Ascending aorta (tissue), 2 donors: ENCODE measurements at places on chromosomes 11 and 22.

- peaks cover 25% of the 10 kb centered on the region for H3K4me1 ChIP-seq
- no peak overlapping the region for H3K4me3 ChIP-seq
- H3K27ac ChIP-seq: no peak overlapping the region
- no peaks in the 10 kb centered on the region for H3K27me3 ChIP-seq
- no peaks in the 10 kb centered on the region for H3K36me3 ChIP-seq
Measured at GRCh38 chr11:45087086-45087899, 59.1 kb upstream of the PRDM11 start.

DNA sequence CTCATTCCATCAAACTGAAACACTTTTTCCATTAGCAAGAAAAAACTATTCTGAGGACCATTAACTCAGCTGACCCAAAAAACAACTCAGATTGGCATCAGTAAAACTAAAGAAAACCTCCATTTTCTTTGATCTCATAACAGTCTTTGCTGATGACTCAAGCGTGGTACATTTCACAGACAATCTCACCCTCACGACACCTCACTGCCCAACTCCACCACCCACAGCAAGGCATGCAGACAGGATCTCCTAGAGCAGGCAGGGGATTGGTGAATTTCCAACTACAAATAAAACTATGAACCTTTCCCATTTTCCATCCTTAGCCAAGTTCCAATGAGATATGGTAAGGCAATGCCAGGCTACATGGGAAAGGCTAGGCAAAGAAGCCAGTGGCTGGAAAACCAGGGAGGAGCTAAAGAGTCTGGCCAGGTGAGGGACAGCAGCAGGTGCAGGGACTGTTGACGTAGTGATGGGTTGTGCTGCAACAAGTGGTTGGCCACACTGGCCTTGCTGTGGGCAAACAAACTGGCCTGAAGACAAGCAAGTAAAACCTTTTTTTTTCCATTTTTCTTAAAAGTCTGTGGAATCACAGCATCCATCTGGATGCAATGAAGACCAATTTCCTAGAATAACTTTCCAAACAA lies 97.2 kb downstream of the SERGEF start:
- no peak for DNase-seq
- no peaks in the 10 kb centered on the region for H3K27me3 ChIP-seq
- H3K27ac ChIP-seq: no peak overlapping the region
- no peak overlapping the region for H3K4me3 ChIP-seq

DNA sequence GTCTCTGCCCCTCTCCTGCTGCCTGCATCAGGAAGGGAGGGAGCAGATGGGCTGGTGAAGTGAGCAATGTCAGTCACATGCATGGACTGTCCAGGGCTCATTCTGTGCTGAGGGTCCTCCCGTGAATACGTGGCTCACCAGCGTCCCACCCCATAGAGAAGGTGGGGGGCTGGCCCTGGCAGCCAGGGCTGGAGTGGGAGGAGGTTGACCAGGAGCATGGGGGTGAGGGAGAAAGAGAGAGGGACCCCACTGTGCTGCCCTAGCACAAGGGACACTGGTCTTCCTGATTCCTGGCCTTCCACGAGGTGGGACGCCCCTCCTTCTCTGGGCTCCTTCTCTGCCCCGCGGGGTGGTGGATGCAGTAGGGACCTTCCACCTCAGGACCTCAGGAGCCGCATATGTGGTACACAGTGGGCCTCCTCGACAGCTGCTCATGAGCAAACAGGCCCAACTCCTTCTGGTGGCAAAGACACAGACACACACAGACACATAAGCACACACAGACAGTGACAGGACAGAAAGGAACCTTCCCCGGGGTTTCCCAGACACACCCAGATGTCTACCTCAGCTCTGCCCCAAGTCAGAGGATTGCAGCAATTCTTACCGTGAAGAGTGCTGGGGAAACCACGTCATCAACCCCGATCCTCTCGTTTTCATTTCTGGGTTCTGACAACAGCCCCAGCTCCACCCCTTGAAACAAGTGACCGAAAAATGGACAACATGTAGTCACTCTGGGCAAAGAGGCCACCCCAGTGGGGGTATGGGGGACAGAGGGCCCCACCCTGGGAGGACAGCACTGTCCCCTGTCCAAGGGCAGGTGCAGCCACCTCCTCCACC lies 3.6 kb upstream of the APOBEC3A start:
- H3K4me3 ChIP-seq: no peak overlapping the region
- H3K4me1 ChIP-seq: no peaks in the 10 kb centered on the region
- H3K36me3 ChIP-seq: no peaks in the 10 kb centered on the region
- no peak for DNase-seq
- H3K27me3 ChIP-seq: no peaks in the 10 kb centered on the region
- no peak overlapping the region for H3K27ac ChIP-seq

- no peak for DNase-seq
- no peak overlapping the region for H3K27ac ChIP-seq
- H3K4me1 ChIP-seq: peaks cover 28% of the 10 kb centered on the region
- H3K36me3 ChIP-seq: peaks cover 49% of the 10 kb centered on the region
- no peak overlapping the region for H3K4me3 ChIP-seq
Measured at GRCh38 chr22:35318346-35319215, 18.9 kb downstream of the TOM1 start.

DNA sequence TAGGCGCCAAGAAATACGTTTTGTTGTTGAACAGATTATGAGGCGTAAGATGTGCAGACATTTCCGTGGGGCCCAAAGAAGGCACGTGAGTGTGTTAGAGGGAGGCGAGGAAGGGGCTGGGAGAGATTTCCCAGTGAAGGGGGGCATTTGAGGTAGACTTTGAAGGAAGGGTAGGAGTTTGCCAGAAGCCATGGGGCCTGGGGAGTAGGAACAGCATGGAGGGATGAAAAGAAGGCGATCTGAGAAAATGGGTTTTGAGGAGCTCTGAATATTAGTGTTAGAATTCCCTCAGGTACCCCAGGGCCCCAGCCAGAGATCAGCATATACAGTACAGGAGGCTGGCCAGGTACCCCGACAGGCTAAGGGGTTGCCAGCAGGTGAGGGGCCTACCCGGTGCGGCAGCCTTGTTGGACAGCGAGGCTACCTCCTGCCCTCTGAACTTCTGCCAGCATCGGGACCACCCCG lies 414 bp upstream of the MIEF1 start:
- peaks cover 27% of the 10 kb centered on the region for H3K36me3 ChIP-seq
- no peaks in the 10 kb centered on the region for H3K27me3 ChIP-seq
- H3K4me3 ChIP-seq: peak overlapping the region; percentile 96
- no peak for DNase-seq
- peaks cover 19% of the 10 kb centered on the region for H3K4me1 ChIP-seq

- H3K27me3 ChIP-seq: no peaks in the 10 kb centered on the region
- H3K36me3 ChIP-seq: no peaks in the 10 kb centered on the region
- DNase-seq: no peak
- H3K27ac ChIP-seq: no peak overlapping the region
- H3K4me1 ChIP-seq: no peaks in the 10 kb centered on the region
Measured at GRCh38 chr11:103633068-103633788, 403.2 kb upstream of the DDI1 start.

- no peak overlapping the region for H3K4me3 ChIP-seq
- H3K27me3 ChIP-seq: no peaks in the 10 kb centered on the region
- peak overlapping the region; percentile 52 for H3K27ac ChIP-seq
- DNase-seq: no peak
- H3K36me3 ChIP-seq: peaks cover 9% of the 10 kb centered on the region
Measured at GRCh38 chr11:121625777-121626506, 173.2 kb upstream of the SORL1-AS1 start.

DNA sequence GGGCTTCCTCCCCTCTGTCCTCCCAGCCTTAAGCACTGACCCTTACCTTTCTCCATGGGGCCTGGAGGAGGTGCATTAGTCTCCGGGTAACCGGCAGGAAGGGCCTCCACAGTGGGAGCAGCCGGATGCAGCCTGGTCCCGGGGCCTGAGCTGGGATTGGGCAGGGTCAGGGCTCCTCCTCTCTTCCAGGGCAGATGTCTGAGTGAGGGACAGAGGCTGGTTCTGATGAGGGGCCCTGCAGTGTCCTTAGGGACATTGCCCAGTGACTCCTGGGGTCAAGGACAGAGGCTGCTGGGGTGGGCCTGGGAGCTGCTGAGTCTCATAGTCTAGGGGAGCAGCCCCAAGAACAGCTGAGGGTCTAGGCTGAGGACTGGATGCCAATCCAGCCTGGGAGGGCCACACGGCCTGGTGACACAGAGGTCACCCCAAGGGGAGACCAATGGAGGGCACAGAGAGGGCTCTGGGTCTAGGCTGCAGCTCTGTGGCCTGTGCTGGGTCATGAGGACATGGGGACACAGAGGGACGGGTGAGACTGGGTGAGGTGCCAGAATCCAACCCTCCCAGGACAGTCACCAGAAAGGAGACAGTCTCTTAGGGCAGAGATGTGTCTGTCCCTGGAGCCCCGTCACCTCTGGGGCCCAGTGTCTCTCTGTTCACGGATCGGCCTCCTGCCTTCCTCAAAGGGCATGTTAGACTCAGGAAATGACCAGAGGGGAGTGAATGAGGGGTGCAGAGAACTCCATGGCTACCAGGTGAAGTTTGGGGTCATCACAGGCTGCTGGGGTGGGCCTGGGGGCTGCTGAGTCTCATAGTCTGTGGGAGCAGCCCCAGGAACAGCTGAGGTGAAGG lies 6.5 kb downstream of the IGLL5 start:
- H3K27me3 ChIP-seq: no peaks in the 10 kb centered on the region
- H3K4me3 ChIP-seq: no peak overlapping the region
- no peaks in the 10 kb centered on the region for H3K36me3 ChIP-seq
- no peaks in the 10 kb centered on the region for H3K4me1 ChIP-seq
- H3K27ac ChIP-seq: no peak overlapping the region

GRCh38 chr11:72719551-72719950 lies 32.7 kb downstream of the ARAP1 start:
- peaks cover 13% of the 10 kb centered on the region for H3K4me1 ChIP-seq
- H3K36me3 ChIP-seq: peaks cover 3% of the 10 kb centered on the region
- no peak overlapping the region for H3K4me3 ChIP-seq

- no peaks in the 10 kb centered on the region for H3K36me3 ChIP-seq
- no peak overlapping the region for H3K4me3 ChIP-seq
- no peaks in the 10 kb centered on the region for H3K4me1 ChIP-seq
Measured at GRCh38 chr22:21070690-21071615, 25.2 kb downstream of the LRRC74B start.

DNA sequence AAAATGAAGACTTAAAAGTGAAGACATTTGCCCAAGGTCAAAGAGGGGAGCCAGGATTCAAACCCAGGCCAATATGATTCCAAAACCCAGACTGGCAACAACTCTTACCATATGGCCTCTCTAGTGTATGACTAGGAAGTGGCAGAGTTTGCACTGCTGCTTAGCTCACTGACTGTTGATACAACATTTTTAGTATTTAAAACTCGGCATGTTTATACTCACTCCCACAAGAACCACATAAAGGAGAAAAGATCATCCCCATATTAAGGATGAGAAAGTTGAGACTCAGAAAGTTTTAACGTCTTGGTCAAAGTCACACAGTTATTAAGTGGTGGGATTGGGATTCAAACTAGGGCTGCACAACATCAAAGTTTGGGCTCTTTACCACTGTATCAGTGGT lies 81.7 kb downstream of the CCDC34 start:
- H3K4me1 ChIP-seq: peaks cover 9% of the 10 kb centered on the region
- H3K27ac ChIP-seq: peak overlapping the region; percentile 41
- DNase-seq: no peak
- no peak overlapping the region for H3K4me3 ChIP-seq
- H3K36me3 ChIP-seq: no peaks in the 10 kb centered on the region
- no peaks in the 10 kb centered on the region for H3K27me3 ChIP-seq

- peaks cover 71% of the 10 kb centered on the region for H3K36me3 ChIP-seq
- no peak for DNase-seq
- H3K4me3 ChIP-seq: no peak overlapping the region
- H3K27me3 ChIP-seq: no peaks in the 10 kb centered on the region
Measured at GRCh38 chr11:34146411-34146810, 41.0 kb downstream of the NAT10 start.

GRCh38 chr11:34311126-34311525 lies 46.7 kb downstream of the ABTB2 start:
- no peaks in the 10 kb centered on the region for H3K27me3 ChIP-seq
- no peak overlapping the region for H3K4me3 ChIP-seq
- H3K36me3 ChIP-seq: no peaks in the 10 kb centered on the region
- peaks cover 3% of the 10 kb centered on the region for H3K4me1 ChIP-seq
- DNase-seq: no peak

- peaks cover 3% of the 10 kb centered on the region for H3K4me1 ChIP-seq
- no peaks in the 10 kb centered on the region for H3K36me3 ChIP-seq
- no peak for DNase-seq
- no peaks in the 10 kb centered on the region for H3K27me3 ChIP-seq
- H3K27ac ChIP-seq: no peak overlapping the region
Measured at GRCh38 chr22:42431401-42432019, 693 bp downstream of the NFAM1 start.

GRCh38 chr11:124896821-124897391 lies 759 bp downstream of the ROBO4 start:
- peak; percentile 62 for DNase-seq
- H3K27me3 ChIP-seq: no peaks in the 10 kb centered on the region
- peak overlapping the region; percentile 50 for H3K27ac ChIP-seq
- no peaks in the 10 kb centered on the region for H3K36me3 ChIP-seq
- no peaks in the 10 kb centered on the region for H3K4me1 ChIP-seq

GRCh38 chr11:13384908-13385640 lies 77.9 kb downstream of the BTBD10 start:
- peaks cover 30% of the 10 kb centered on the region for H3K36me3 ChIP-seq
- no peaks in the 10 kb centered on the region for H3K27me3 ChIP-seq
- peaks cover 4% of the 10 kb centered on the region for H3K4me1 ChIP-seq
- H3K4me3 ChIP-seq: peak overlapping the region; percentile 4

DNA sequence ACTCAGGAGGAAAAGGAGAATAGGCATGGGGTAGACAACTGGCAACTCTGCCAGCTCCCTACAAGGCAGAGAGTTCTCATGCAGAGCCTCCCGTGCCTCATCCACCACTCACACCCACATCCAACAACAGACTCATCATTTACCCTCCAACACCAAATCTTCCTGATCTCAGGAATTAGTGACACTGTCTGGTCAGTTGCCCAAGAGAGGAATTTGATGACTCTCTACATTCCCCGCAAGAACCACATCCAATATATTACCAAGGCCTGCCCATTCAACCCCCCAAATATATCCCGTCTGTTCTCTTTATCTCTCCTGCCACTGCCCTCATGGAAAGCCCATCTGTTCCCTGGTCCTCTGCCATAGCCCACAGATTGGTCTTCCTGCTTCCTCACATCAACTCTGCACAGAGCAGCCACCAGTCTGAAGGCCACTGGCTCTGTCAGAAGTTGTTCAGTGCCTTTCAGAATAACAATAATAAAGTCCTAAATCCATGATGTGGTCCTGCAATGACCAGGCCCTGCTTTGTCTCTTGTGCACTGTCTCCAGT lies 57.5 kb upstream of the CD82 start:
- no peak overlapping the region for H3K4me3 ChIP-seq
- H3K27ac ChIP-seq: no peak overlapping the region
- no peak for DNase-seq

DNA sequence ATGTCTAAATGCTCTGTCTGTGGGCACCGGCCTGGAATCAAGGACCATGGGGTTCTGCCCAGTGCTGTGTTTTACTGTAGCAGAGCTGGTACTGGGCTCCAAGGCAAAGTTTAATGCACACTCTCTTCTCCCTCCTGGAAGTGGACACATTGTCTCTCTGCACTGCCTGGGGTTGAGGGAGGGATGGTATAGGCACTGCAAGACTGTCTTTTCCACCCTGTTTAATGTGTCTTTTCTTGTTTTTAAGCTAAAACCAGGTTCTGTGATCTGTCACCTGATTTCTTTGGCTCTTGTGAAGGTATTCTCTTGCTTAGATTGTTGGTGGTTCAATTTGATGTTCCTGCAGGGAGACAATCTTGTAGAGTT lies 109.3 kb upstream of the SERPIND1 start:
- no peaks in the 10 kb centered on the region for H3K4me1 ChIP-seq
- no peak for DNase-seq
- no peak overlapping the region for H3K27ac ChIP-seq
- H3K36me3 ChIP-seq: no peaks in the 10 kb centered on the region

GRCh38 chr22:29115682-29116288 lies 43.0 kb downstream of the KREMEN1 start:
- H3K27me3 ChIP-seq: no peaks in the 10 kb centered on the region
- no peaks in the 10 kb centered on the region for H3K36me3 ChIP-seq
- no peaks in the 10 kb centered on the region for H3K4me1 ChIP-seq
- no peak overlapping the region for H3K27ac ChIP-seq
- no peak overlapping the region for H3K4me3 ChIP-seq
